ENCODE measurements at places on chromosomes 1 and 21. TPM values are rescaled to one million over a fixed set of nuclear protein-coding genes. Genes with fewer than 3 reads are reported as not detected.

Gene TNFAIP8L2
- total RNA-seq: 14.7 TPM

Gene TPTE
- total RNA-seq: not detected

Gene NUDT4B
- total RNA-seq: 0.65 TPM

GRCh38 chr1:187714470-187714869 lies 885.7 kb downstream of the PLA2G4A start:
- no peaks in the 10 kb centered on the region for H3K27me3 ChIP-seq
- no peak overlapping the region for H3K4me3 ChIP-seq
- no peaks in the 10 kb centered on the region for H3K36me3 ChIP-seq
- no peaks in the 10 kb centered on the region for H3K4me1 ChIP-seq
- H3K27ac ChIP-seq: no peak overlapping the region

Gene NPPA
- total RNA-seq: not detected

Gene TCEANC2
- 17.0 TPM for total RNA-seq

Gene DLGAP3
- 1.8 TPM for total RNA-seq

GRCh38 chr1:227998374-227999055 lies 8.3 kb upstream of the WNT3A start:
- H3K36me3 ChIP-seq: peaks cover 2% of the 10 kb centered on the region
- H3K4me1 ChIP-seq: no peaks in the 10 kb centered on the region

DNA sequence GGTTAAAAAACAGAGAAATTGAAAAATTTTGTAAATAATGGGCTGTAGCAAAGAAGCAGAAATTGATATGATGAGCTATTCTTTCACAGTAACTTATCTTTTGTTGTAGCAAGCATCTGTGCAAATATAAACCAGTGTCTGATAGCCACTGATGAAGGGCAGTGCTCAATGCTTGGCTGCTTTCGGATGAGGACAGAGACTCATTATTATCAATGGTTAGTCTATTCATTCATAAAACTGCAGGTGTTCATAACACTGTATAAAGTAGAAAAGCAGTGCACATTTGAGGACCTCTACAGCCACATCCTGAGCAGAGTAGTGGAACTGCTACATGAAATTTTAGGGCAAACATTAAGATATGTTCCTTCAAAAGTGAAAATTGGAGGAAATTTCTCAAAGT lies 107.2 kb downstream of the FAF1 start:
- H3K36me3 ChIP-seq: no peaks in the 10 kb centered on the region
- no peaks in the 10 kb centered on the region for H3K4me1 ChIP-seq
- no peak for DNase-seq

- peaks cover 1% of the 10 kb centered on the region for H3K36me3 ChIP-seq
- H3K4me3 ChIP-seq: no peak overlapping the region
- DNase-seq: no peak
- peaks cover 11% of the 10 kb centered on the region for H3K4me1 ChIP-seq
- H3K27me3 ChIP-seq: no peaks in the 10 kb centered on the region
Measured at GRCh38 chr1:15826810-15827507, 19.5 kb upstream of the UQCRHL start.

Gene CFAP107
- total RNA-seq: not detected

- no peak overlapping the region for H3K27ac ChIP-seq
- peaks cover 10% of the 10 kb centered on the region for H3K27me3 ChIP-seq
- DNase-seq: no peak
- no peaks in the 10 kb centered on the region for H3K4me1 ChIP-seq
Measured at GRCh38 chr1:38612951-38613350, 246.6 kb downstream of the RRAGC start.

DNA sequence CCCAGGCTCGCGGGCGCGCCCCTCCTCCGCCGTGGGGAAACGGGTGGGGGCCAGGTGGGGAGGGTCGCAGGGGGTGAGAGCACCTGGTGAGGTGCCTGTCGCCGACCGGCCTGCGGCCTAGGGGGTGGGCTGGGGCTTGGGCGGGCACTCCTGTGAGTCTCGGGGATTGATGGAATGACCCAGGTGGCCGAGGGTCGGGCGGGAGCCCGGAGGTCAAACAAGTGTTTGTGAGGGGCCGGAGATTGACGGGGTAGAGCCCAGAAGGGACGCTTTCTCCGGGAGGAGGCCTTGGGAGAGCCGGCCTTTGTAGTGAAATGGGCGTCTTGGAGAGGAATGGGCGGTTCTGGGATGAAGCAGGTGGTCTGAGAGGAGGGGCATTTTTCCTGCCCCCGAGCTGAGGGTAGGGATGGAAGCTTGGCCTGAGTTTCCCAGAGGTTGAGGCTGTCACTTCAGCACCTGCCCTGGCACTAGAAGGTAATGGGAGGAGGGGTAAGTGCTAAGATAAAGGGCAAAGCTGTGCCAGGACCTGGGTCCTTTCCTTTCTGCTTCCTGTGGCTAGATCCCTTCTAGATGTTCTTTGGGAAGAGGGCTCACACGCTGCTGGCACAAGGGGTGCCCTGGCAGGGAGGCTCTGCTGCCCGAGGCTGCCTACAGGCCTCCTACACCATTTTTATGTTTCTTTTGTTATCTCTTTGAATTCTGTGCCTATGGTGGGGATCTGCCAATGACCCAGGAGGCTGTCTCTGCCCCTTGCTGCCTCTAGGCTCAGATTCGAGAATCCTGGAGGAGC lies 56.1 kb downstream of the NDUFS5 start:
- H3K27ac ChIP-seq: no peak overlapping the region
- DNase-seq: no peak
- H3K36me3 ChIP-seq: no peaks in the 10 kb centered on the region

- H3K27ac ChIP-seq: peak overlapping the region; percentile 100
- DNase-seq: peak; percentile 78
- H3K27me3 ChIP-seq: no peaks in the 10 kb centered on the region
- peaks cover 65% of the 10 kb centered on the region for H3K4me1 ChIP-seq
Measured at GRCh38 chr1:116737020-116737854, 17.0 kb upstream of the CD2 start.

Gene VN1R5
- not detected for total RNA-seq

DNA sequence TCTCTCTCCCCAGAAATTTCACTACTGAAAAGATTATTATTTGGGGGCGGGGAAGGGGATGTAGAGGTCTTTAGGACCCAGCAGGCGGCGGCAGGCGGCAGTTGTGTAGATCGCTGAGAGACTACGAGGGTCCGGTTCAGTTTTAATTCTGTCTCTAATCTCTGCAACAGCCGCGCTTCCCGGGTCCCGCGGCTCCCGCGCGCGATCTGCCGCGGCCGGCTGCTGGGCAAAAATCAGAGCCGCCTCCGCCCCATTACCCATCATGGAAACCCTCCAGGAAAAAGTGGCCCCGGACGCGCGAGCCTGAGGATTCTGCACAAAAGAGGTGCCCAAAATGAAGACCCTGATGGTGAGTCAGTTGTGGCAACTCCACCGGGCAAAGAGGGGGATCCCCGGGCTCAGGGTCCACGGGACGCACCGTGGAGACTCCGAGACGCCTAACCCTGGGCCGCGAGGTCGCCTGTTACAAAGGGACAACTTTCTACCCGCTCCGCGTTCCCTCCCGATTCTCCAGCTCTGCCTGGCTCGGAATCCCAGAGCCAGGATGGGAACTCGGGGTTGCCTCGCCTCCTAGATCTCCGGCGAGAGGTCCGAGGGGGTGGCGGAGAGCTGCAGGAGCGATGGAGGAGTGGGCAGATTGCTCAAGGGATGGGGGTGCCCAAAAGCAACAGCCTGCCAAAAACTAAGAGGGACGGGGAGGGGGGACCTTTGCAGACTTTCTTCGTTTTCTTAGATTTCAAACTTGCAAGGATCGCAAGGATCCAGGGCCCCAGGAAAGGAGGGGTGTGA lies at the start of gene ST6GALNAC5:
ST6GALNAC5 (plus strand) TSS at position 139 of the 789 bp plus-strand sequence.
- H3K4me3 ChIP-seq: peak within 1 kb of the TSS; percentile 80
- peak; percentile 2 for DNase-seq
- H3K27ac ChIP-seq: no peak within 1 kb of the TSS
- H3K27me3 ChIP-seq: peaks cover 78% of the 10 kb centered on the region

DNA sequence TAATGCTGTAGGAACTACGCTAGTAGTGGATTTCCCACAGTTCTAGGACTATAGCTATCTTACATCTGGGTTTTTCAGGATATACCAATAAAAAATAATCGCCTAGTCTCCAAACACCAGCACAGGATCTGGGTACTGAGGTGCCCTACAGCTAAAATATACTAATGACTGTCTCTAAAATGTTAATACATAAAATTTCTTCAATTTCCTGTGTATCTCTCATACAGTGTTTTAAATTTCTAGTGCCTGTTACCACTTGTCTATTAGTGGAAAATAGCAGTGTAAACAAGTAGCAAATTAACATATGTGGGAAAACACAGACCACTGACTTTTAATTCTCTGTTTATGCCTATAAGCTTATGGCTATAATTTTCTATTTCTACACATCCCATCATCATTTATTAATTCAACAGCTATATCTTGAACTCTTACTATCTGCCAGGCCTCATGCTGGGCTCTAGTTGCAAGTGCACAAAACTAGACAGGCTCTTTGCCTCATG lies 16.1 kb upstream of the PTPN14 start:
- H3K27me3 ChIP-seq: peaks cover 14% of the 10 kb centered on the region
- DNase-seq: no peak
- H3K4me1 ChIP-seq: peaks cover 15% of the 10 kb centered on the region
- H3K36me3 ChIP-seq: no peaks in the 10 kb centered on the region
- H3K27ac ChIP-seq: no peak overlapping the region
- H3K4me3 ChIP-seq: no peak overlapping the region

DNA sequence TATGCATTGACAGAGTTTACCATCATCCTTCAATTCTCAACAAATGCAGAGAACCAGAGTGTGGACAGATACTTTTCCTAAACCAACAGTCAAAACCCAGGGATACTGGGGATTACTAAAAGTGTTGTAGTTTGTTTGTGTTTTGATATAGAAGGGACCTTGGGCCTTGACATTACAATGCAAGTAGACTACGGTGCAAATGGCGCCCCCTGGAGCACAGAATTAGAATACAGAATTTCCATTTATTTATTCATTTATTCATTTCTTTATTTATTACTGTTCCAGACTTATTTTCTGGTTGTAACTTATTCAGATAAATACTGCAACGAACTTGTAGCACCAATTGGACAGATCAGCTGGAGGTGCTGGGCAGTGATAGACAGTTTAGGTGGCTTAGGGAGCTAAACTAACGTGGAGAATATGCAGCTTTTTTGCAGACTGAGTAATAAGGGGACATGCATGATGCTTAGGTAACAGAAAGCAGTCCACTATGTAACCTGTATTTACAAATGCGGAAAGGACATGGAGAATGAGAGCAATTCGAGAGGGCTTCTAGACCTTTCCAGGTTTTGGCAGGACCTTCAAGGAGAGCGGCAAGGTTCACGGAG lies 42.6 kb downstream of the KIRREL1 start:
- H3K27me3 ChIP-seq: peaks cover 8% of the 10 kb centered on the region
- no peak overlapping the region for H3K27ac ChIP-seq
- H3K4me3 ChIP-seq: no peak overlapping the region
- DNase-seq: peak; percentile 11

DNA sequence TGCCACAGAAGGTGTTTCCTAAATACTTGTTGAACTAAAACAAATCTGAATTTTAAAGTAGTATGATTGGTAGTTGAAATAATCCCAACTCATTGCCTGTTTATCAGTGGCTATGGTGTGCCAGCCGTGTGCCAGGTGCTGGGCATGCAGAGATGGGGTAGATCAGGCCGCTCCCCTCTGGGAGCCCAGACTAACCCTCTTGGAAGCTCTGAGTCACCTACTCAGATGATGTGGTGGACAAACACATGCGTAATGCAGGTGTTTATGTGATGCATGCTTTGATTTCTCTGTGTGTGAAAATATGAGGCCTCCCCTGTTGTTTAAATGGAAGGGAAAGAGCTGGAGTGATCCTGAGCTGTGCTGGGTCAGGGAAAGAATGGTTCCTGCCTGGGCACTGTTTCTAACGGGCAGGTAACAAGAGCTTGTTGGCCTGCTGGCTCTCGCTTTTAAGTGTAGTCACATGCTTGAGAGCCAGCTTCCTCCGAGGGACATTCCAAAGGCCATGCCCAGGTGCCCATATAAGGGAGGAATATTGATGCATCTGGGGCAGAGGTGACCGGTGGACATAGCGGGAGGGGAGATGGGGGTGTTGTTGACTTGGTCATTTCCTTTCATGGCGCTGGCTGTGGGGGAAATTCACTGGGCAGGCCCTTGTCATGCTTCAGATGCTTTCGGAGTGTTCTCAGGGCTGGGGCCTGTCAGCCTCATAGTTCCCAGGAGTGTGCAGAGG lies 10.2 kb downstream of the MFN2 start:
- peaks cover 12% of the 10 kb centered on the region for H3K4me1 ChIP-seq
- H3K4me3 ChIP-seq: no peak overlapping the region
- no peak for DNase-seq
- no peaks in the 10 kb centered on the region for H3K27me3 ChIP-seq
- H3K36me3 ChIP-seq: peaks cover 6% of the 10 kb centered on the region

Gene PTCH2
- 3.2 TPM for total RNA-seq

Gene ADORA1
- total RNA-seq: not detected

DNA sequence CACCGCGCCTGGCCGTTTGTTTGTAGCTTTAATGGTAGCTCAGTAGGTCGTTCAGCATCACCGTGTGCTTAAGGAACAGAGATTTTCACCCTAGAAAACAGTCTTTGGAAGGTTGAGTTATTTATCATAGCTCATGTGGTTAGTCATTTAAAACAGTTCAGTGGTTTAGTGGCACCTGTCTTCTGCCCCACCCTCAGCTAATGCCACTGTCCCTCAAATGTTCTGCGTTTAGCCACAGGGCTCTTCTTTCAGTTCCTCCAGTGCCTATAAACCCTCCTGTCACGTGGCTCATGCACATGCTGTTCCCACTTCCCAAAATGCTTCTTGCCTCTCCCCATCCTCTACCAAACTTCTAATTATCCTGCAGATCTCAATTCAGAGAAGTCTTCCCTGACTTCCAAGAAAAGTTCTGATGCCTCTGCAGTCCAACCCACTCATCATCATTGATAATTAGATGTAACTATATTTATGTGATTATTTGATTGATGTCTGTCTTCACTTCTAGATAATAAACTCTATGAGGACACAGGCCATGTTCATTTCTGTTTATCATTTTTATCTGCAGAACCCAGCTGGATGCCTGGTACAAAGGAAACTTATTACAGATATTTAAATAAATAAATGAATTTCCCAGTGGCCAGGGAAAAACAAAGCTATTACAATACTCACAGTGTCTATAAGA lies 14.4 kb upstream of the DIPK1A start:
- no peaks in the 10 kb centered on the region for H3K36me3 ChIP-seq
- no peaks in the 10 kb centered on the region for H3K27me3 ChIP-seq
- H3K4me1 ChIP-seq: peaks cover 76% of the 10 kb centered on the region
- no peak for DNase-seq
- peak overlapping the region; percentile 41 for H3K4me3 ChIP-seq

DNA sequence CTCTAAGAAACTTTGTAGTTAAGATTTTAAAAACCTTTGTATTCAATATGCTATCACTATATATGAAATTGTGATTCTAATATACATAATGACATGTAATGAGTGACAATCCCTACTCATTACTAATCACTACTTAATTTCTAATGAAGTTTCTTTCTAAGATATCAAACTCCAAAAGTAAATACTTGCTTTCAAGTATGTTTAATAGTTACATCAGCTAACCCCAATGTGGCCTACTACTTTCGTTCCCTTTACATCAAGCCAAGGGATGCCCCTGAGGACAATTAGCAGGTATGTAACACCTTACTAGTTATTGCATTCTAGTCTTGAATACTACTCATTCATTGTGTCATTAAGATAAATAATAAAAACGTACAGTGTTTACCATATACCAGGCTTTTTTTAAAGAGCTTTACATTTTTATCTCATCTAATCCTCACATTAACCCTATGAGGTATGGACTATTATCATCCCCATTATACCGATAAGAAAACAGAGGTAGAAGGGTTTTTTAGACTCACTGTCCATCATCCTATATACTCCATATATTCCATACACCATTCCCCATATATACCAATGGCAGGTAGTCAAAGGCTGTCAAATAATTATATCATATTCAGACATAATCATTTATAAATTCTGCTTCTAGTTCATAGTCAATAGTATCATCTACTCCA lies 4.2 kb downstream of the PPP1R15B start:
- no peaks in the 10 kb centered on the region for H3K27me3 ChIP-seq
- no peak for DNase-seq
- peak overlapping the region; percentile 92 for H3K4me3 ChIP-seq
- H3K36me3 ChIP-seq: peaks cover 57% of the 10 kb centered on the region

Gene FCRL4
- not detected for total RNA-seq

Gene GJA9
- not detected for total RNA-seq

Gene PRMT6
- 7.8 TPM for total RNA-seq
